ENCODE measurements at places on chromosomes 4 and X. TPM values are rescaled to one million over a fixed set of nuclear protein-coding genes. Genes with fewer than 3 reads are reported as not detected.

GRCh38 chrX:46759645-46759974, 692 bp upstream of the SLC9A7 start:
- H3K36me3 ChIP-seq = no peaks in the 10 kb centered on the region
- peaks cover 16% of the 10 kb centered on the region for H3K4me1 ChIP-seq
- peak overlapping the region; percentile 24 for H3K4me3 ChIP-seq
- DNase-seq = no peak
- peak overlapping the region; percentile 43 for H3K27ac ChIP-seq
- H3K27me3 ChIP-seq = no peaks in the 10 kb centered on the region

- no peaks in the 10 kb centered on the region for H3K4me1 ChIP-seq
- H3K27me3 ChIP-seq = no peaks in the 10 kb centered on the region
- no peak for DNase-seq
Observed at GRCh38 chr4:146465628-146466027, 56.1 kb downstream of the SLC10A7 start.

GRCh38 chrX:129933700-129934099, 27.7 kb downstream of the UTP14A start:
- no peak overlapping the region for H3K4me3 ChIP-seq
- H3K27me3 ChIP-seq = no peaks in the 10 kb centered on the region
- H3K27ac ChIP-seq = no peak overlapping the region
- no peak for DNase-seq

DNA sequence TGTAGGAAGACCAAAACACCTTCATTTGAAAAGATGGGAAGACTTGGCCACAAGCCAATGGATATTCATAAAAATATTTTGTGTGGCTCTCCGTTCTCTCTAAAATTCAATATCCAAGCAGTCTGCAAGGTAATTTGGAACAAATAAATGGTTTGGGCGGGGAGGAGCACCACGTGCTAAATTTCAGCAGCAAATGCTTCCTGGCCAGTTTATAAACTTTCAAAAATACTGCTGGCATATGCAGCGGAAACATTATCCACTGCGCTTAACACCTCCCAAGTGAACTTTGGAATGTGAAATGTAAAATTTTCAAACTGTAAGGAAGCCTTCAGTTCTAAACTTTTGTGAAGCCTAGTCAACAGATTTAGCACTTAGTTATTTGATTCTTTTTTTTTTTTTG, 191.0 kb downstream of the NSUN7 start:
- H3K36me3 ChIP-seq = no peaks in the 10 kb centered on the region
- H3K4me3 ChIP-seq = no peak overlapping the region
- no peaks in the 10 kb centered on the region for H3K27me3 ChIP-seq
- no peak for DNase-seq
- no peak overlapping the region for H3K27ac ChIP-seq
- no peaks in the 10 kb centered on the region for H3K4me1 ChIP-seq

GRCh38 chr4:139660568-139661043, 5.0 kb upstream of the MGST2 start:
- H3K4me1 ChIP-seq = peaks cover 6% of the 10 kb centered on the region
- H3K4me3 ChIP-seq = no peak overlapping the region
- H3K27me3 ChIP-seq = no peaks in the 10 kb centered on the region
- no peaks in the 10 kb centered on the region for H3K36me3 ChIP-seq
- no peak for DNase-seq

DNA sequence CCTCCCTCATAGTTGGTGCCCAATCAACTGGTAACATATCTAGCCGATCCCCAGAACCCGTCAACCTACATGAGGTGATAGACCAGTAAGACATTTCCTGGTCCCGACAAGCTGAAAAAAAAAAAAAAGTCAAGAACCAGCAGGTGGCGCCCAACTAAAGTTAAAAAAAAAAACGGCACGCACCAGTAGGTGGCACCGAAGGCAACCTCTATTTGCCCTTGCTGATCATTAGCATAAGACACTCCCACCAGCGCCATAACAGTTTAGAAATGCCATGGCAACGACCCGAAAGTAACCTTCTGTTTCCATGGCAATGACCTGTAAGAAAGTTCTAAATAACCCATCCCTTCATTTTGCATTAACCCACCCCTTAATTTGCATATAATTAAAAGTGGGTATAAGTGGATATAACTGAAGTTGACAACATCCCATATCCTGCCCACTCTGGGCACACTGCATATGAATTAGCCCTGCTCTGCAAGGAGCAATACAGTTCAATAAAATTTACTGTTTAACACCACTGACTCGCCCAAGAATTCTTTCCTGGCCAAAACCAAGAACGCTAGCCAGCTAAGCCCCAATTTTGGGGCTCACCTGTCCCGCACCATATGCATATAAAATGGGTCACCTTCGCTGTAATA, 83.9 kb upstream of the SPANXB1 start:
- H3K4me1 ChIP-seq = no peaks in the 10 kb centered on the region
- DNase-seq = peak; percentile 55
- no peak overlapping the region for H3K4me3 ChIP-seq
- H3K36me3 ChIP-seq = no peaks in the 10 kb centered on the region

- H3K27me3 ChIP-seq = no peaks in the 10 kb centered on the region
- no peaks in the 10 kb centered on the region for H3K36me3 ChIP-seq
- H3K4me3 ChIP-seq = no peak overlapping the region
- H3K4me1 ChIP-seq = no peaks in the 10 kb centered on the region
- H3K27ac ChIP-seq = no peak overlapping the region
Observed at GRCh38 chrX:8755116-8755515, 23.2 kb upstream of the ANOS1 start.

- no peak overlapping the region for H3K27ac ChIP-seq
- no peak overlapping the region for H3K4me3 ChIP-seq
- H3K36me3 ChIP-seq = no peaks in the 10 kb centered on the region
- no peaks in the 10 kb centered on the region for H3K4me1 ChIP-seq
- DNase-seq = no peak
Observed at GRCh38 chr4:176383273-176384077, 63.7 kb downstream of the SPCS3 start.

GRCh38 chrX:115650916-115651315, 89.9 kb downstream of the PLS3 start:
- no peak overlapping the region for H3K4me3 ChIP-seq
- DNase-seq = peak; percentile 15
- H3K36me3 ChIP-seq = no peaks in the 10 kb centered on the region
- H3K4me1 ChIP-seq = no peaks in the 10 kb centered on the region
- no peaks in the 10 kb centered on the region for H3K27me3 ChIP-seq

DNA sequence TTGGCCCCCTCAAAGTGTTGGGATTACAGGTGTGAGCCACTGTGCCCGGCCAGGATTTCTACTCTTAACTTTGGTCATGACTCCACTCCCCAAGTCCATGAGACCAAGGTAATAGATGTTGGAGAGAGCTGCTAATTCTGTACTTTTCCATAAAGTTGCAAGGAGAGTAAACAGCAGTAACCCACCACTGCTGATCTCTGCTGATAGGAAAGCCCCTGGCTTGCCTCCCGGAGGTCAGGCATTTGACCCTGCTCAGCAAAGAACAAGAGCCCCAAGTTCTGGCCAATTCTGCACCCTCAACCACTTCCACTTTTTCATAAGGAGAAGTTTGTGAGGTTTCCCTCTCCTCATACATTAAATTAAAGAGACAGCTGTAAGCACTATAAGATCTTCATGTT, 143.0 kb downstream of the RASL11B start:
- no peaks in the 10 kb centered on the region for H3K36me3 ChIP-seq
- H3K27ac ChIP-seq = no peak overlapping the region
- no peaks in the 10 kb centered on the region for H3K27me3 ChIP-seq
- no peak overlapping the region for H3K4me3 ChIP-seq
- H3K4me1 ChIP-seq = no peaks in the 10 kb centered on the region

DNA sequence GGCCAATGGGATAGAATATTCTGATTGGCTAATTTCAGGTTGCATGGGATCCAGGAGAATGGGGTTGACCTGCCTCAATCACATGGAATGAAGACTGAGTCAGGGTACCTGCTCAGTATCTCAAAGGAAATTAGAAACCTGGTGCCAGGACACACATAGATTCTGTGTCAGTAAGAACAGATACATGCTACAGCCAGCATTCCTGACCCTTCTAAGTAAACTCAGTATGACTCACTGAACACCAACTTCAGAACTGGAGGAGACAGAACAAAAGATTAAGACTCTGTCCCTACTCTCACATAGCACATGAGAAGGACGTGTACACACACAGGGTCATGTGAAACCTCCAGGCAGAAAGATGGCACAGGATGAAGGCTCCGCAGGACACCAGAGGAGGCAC, 54.5 kb downstream of the FAM184B start:
- H3K27ac ChIP-seq = no peak overlapping the region
- no peak overlapping the region for H3K4me3 ChIP-seq
- H3K27me3 ChIP-seq = no peaks in the 10 kb centered on the region
- no peak for DNase-seq
- H3K4me1 ChIP-seq = no peaks in the 10 kb centered on the region
- H3K36me3 ChIP-seq = no peaks in the 10 kb centered on the region

- no peak for DNase-seq
- H3K27me3 ChIP-seq = no peaks in the 10 kb centered on the region
- H3K4me3 ChIP-seq = no peak overlapping the region
Observed at GRCh38 chrX:93461060-93461459, 212.3 kb downstream of the NAP1L3 start.

DNA sequence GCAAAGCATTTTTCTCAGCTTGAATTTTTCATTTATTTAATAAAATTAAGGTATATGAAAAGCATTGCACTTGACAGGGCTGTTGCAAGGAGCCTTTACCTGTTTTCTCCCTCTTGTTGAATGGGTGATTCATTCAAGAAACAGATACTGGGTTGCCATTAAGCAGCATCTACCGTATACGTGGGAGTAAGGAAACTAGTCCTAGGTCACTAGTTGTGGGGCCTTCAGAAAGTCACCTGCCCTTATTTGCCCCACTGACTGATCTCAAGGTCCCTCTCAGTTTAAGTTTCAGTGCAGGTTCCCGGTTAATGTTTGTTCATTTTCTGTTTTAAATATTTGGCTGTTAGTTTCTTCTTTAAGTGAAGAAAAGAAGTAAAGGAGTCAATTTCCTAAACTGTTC, 34.0 kb downstream of the LHFPL1 start:
- no peaks in the 10 kb centered on the region for H3K27me3 ChIP-seq
- H3K27ac ChIP-seq = no peak overlapping the region
- no peak for DNase-seq
- H3K4me3 ChIP-seq = no peak overlapping the region

DNA sequence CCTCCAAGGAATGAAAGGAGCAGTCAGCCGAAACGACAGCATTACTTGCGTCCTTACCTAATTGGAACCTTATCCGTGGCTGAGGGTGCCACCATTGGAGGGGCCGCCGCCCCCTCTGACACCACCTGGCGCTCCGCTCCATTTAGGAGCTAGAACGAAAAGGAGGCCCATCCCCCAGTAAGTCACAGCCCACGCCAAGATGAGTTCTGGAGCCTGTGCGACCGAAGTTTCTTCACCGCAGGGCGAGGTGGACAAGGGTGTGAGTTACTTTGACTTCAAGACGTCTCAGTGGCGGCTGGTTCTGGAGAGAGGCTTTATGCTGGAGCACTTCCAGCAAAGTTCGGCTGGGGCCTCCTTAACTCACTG, 729 bp upstream of the IRF2 start:
- H3K4me1 ChIP-seq = peaks cover 35% of the 10 kb centered on the region
- H3K4me3 ChIP-seq = peak overlapping the region; percentile 99
- H3K27ac ChIP-seq = peak overlapping the region; percentile 97
- H3K36me3 ChIP-seq = no peaks in the 10 kb centered on the region

- peaks cover 14% of the 10 kb centered on the region for H3K4me1 ChIP-seq
- no peak overlapping the region for H3K27ac ChIP-seq
Observed at GRCh38 chr4:2781911-2782310, 11.0 kb upstream of the SH3BP2 start.

FREM3 gene
- not detected for total RNA-seq

TEX11 gene
- not detected for total RNA-seq

Data from natural killer cell (primary cell).